ENCODE measurements at places on chromosomes 12 and 14.

DNA sequence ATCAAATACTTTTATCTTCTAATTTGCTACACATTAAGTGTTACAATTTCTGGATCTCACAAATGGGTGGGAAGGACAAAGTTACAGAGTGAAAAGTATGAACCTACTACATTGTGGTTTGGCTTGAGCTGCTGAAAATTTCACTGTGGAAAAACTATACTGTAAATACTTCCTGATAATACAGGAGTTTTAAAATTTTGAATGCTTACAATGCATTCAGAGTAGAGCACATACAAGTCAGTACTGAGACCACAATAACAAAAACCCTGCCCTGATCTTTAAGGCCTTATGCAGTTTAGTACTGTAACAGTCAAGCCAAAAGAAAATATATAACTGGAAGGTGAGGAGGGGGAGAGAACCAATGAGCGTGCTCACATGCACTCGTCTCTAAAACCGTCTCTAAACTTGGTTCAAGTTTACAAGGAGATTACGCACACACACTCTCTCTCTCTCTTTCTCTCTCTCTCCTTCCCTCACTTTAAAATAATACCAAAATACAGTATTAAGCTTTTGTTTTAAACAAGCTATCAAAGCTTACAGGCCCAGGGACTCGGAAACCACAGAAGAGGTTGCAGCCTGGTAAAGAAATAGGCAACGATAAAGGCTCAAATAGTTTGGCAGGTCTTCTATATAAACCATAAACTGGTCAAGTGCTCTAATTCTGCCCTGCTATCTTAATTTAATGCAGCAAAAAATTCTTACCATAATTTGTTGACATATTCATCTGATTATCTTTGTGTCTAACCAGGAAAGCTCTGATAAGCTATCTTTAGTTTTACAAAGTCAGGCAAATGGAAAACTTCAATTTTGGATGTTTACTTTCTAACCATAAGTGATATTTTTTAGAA lies 58.0 kb downstream of the ATF7 start:
- no peak overlapping the region for H3K27ac ChIP-seq
- no peaks in the 10 kb centered on the region for H3K27me3 ChIP-seq
- H3K4me3 ChIP-seq = no peak overlapping the region
- peaks cover 16% of the 10 kb centered on the region for H3K4me1 ChIP-seq

DNA sequence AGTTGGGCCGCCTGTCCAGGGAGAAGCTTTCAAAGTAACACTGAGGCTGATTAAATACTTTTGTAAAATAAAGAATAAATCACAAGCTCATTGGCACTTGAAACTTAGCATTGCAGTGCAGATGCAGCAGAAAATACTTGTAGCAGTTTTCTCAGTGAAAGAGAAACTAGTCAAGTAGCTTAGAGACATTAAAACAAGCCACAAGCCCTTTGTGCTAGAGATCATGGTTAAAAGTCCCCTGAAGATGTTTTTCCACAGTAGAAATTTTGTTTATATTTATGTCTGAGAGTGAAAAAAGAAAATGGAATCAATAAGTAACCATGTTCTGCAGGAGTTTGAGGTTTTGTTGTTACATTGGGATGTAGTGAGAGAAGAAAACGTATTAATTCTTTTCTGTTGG lies 5.9 kb downstream of the PSEN1 start:
- H3K27me3 ChIP-seq = no peaks in the 10 kb centered on the region
- H3K4me1 ChIP-seq = peaks cover 12% of the 10 kb centered on the region
- no peak overlapping the region for H3K4me3 ChIP-seq
- no peak overlapping the region for H3K27ac ChIP-seq
- DNase-seq = no peak
- no peaks in the 10 kb centered on the region for H3K36me3 ChIP-seq

DNA sequence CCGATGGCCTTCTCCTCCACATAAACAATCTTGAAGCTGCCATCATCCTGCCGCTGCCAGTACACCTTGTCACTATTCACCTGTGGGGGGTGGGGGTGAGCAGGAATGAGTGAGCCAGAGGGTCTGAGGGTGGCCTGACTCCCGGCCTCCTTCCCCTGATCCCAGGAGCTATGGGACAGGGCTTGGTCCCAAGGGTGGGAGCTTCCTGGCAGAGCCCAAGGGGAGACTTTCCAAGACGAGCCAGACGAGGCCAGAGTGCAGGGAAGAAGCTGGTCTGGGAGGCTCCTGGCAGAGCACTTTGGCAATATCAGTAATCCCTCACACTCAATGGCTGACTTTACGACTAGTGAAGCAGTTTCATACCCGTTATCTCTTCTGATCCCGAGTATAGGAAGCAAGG lies 7.5 kb downstream of the TGM1 start:
- no peaks in the 10 kb centered on the region for H3K4me1 ChIP-seq
- no peaks in the 10 kb centered on the region for H3K27me3 ChIP-seq
- no peaks in the 10 kb centered on the region for H3K36me3 ChIP-seq
- no peak overlapping the region for H3K27ac ChIP-seq
- no peak for DNase-seq
- H3K4me3 ChIP-seq = no peak overlapping the region

- no peak for DNase-seq
- H3K4me1 ChIP-seq = no peaks in the 10 kb centered on the region
- H3K27ac ChIP-seq = no peak overlapping the region
- no peaks in the 10 kb centered on the region for H3K27me3 ChIP-seq
Observed at GRCh38 chr12:72315858-72316257, 43.7 kb downstream of the TRHDE start.

DNA sequence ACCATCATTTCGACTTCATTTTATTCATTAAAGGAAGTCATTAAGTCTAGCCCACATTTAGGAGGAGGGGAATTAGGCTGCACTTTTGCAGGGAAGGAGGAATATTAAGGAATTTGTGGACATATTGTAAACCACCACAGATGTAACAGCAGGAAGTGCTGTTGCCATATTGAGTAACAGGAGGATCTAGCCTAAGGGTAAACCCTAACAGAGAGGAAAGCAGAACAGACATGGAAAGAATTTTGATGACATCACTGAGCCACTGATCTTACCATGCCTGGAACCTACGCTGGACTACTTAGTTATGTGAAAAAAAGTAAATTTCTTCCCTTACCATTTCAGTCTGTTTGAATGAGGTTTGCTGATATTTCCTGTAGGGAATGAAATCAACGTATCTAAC lies 100.7 kb upstream of the ATF7IP start:
- no peaks in the 10 kb centered on the region for H3K36me3 ChIP-seq
- H3K27me3 ChIP-seq = no peaks in the 10 kb centered on the region
- H3K4me1 ChIP-seq = peaks cover 12% of the 10 kb centered on the region
- no peak overlapping the region for H3K4me3 ChIP-seq
- DNase-seq = no peak

All from psoas muscle (tissue), 8 donors.